ENCODE measurements at places on chromosomes 4 and X.

GRCh38 chrX:54641530-54641929 is 111.5 kb downstream of the GNL3L start:
- no peak for DNase-seq

- DNase-seq, result no peak
These were observed 22.6 kb upstream of the STBD1 start for GRCh38 chr4:76283900-76284299.

DNA sequence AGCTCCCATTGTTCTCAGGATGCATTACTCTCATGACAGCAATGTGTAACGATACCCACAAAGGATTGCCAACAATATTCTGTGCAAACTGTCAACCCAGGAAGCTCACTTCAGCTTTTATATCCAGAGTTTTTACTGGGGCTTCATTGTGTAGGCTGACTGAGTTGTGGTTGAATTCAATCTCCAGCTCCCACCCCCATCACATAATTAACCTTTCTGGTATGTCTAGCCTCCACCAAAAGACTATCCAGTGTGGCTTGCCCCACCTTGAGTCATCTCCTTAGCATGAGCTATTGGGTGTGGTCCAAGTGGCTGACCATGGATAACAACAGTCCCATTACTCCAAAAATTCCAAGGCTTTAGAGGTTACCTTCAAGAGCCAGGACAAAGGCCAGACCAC is 17.7 kb upstream of the TAB3 start:
- no peak for DNase-seq

DNA sequence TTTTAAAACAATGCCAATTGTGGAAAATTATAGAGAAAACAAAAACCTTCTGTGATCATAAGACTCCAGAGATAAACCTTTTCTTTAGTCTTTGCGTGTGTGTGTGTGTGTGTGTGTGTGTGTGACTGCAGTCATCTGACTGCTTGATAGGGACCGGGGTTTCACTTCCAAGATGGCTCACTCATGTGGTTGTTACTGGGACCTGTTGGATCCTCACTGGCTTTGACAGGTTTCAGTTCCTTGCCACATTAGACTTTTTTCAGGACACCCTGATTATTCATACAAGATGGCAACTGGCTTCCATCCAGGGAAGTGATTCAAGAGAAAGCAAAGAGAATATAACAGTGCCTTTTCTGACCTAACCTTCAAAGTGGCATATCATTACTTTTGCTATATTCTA is 21.9 kb upstream of the MAD2L1 start:
- DNase-seq, result no peak

DNA sequence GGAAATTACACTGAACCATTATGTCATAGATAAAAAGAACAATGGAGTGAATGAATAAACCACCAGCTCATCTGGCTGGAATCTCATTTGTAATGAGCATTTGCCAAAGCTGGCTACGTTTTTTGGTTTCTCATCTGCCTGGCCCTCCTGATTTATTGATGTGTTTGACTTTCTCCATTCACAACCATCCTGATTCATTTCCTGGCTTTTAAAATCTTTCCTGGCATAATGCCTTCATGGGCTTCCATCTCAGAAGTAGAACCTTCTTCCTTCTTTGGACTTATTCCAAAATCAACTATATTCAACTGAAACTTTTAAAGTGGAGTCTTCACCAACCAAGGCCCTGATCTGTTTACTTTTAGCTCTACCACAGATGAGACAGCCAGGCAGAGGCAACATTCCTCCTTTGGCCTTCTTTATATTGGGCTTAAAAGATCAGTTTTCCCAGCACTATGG is 36.0 kb upstream of the ARSJ start:
- no peak for DNase-seq

DNA sequence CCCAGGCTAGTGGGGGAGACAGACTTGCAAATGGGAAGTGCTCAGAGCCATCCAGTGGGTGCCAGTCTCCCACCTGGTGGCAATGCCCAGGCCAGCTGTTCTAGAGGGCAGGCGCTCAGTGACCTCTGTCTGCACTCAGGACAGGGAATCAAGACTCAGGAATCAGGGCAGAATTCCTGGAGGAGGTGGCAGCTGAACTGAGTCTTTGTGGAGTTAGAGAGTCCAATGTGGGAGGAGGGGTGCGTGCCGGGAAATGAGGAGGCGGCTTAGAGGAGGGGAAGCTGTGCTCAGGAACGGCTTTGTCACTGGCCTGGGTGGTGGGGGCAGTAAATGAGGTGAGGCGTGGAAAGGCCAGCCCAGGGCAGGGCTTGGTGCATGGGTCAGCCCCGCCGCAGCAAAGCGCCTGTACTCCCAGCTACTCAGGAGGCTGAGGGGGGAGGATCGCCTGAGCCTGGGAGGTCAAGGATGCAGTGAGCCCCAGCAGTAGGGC is 31.3 kb upstream of the SORCS2 start:
- no peak for DNase-seq

DNA sequence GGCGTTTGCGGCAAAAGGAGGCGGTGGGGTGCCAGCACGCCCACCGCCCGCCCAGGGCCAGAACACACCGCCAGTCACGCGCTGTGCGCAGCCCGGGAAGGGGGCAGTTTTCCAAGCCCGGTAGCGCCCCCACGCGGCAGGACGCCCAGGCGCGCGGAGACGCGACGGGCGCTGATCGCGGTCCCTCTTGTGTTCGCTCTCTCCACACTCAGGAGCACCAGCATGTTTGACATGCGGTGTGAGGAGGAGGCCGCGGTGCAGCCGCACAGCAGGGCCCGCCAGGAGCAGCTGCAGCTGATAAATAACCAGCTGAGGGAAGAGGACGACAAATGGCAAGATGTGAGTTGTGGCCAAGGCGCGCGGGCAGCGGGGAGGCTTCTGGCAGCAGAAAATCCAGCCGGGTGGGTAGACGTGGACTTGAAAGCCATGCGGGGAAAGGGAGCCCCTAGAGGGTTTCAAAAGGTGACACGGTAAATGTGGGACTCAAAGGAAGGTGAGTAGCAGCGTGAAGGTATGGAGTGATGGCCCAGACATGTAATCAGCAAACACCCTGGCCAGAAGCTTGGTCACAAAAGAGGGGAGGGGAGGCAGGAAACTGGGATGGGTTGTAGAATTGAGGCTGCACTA is 104.1 kb downstream of the PHOX2B start:
- DNase-seq, result no peak

GRCh38 chr4:76374798-76375197 is 46.1 kb downstream of the CCDC158 start:
- DNase-seq, result no peak

- no peak for DNase-seq
These were observed 63.8 kb upstream of the FAM120C start for GRCh38 chrX:54246866-54247265.

GRCh38 chr4:8506373-8507195 is 66.0 kb downstream of the TRMT44 start:
- DNase-seq, result no peak

DNA sequence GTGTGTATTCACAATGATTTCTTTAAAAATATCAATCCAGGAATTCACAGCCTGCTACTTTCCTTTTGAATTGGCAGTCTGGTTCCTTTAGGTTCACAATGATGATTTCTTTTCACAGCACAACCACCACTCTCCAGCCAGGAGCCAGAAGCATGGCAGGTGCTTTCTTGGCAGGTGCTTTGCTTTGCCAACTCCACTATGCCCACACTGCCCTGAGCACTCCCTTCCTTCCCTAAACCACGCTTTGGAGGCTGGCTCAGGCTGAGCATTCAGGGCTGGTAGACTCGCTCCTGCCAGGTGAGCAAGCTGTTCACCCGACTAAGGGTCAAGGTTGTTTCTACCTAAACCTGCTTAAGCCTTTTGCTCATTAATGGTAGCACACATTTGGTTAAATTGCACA is 184.5 kb downstream of the SH3KBP1 start:
- no peak for DNase-seq

GRCh38 chr4:7206911-7207567 is 14.7 kb downstream of the SORCS2 start:
- DNase-seq, result no peak

GRCh38 chrX:53481093-53481492 is 46.9 kb upstream of the HSD17B10 start:
- DNase-seq, result no peak

- DNase-seq, result no peak
These were observed 66.4 kb upstream of the OR13H1 start for GRCh38 chrX:131477498-131477897.

Data from stimulated activated CD8-positive, alpha-beta memory T cell treated with anti-CD3 and anti-CD28 coated beads, Interleukin-2, amount 100 ng/mL, for 1 hour (primary cell).